ENCODE measurements at places on chromosomes 12 and 14. TPM values are rescaled to one million over a fixed set of nuclear protein-coding genes. Genes with fewer than 3 reads are reported as not detected.

- DNase-seq = no peak
These were observed 41.2 kb downstream of the SH2B3 start for GRCh38 chr12:111446631-111447570.

- DNase-seq = no peak
These were observed 79.1 kb downstream of the CHGA start for GRCh38 chr14:93002049-93002448.

- DNase-seq = no peak
These were observed 26.4 kb downstream of the DEGS2 start for GRCh38 chr14:100132903-100133510.

DNA sequence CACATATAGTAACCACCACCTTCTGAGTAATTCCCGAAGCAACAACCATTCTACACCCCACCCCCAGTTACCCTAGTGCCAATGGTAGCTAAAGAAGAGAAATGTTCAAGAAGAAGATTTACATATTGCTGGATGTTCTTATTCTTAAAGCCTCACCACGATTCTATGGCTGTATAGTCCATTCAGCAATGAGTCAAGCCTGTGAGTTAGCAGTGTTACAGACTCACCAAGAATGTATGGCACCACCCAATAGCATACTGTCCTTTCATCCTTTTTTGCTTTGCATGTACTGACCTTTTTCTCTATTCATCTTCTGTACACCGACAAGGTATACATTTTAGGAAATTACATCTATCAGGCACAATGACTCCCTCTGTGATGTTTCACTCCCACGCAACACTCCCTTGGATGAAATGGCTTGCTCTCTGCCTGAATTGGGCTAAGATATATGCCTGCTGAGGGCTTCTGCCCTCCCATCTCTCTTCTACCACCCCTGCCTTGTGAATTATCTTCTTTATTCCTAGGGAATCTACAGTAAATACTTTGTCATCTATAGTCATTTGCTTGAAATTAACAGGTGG, 945.8 kb downstream of the DIO2 start:
- no peak for DNase-seq

GRCh38 chr12:74890237-74890599, 319.4 kb downstream of the KCNC2 start:
- peak; percentile 49 for DNase-seq

- DNase-seq = peak; percentile 63
These were observed 116.7 kb downstream of the LMNTD1 start for GRCh38 chr12:25436206-25437030.

DNA sequence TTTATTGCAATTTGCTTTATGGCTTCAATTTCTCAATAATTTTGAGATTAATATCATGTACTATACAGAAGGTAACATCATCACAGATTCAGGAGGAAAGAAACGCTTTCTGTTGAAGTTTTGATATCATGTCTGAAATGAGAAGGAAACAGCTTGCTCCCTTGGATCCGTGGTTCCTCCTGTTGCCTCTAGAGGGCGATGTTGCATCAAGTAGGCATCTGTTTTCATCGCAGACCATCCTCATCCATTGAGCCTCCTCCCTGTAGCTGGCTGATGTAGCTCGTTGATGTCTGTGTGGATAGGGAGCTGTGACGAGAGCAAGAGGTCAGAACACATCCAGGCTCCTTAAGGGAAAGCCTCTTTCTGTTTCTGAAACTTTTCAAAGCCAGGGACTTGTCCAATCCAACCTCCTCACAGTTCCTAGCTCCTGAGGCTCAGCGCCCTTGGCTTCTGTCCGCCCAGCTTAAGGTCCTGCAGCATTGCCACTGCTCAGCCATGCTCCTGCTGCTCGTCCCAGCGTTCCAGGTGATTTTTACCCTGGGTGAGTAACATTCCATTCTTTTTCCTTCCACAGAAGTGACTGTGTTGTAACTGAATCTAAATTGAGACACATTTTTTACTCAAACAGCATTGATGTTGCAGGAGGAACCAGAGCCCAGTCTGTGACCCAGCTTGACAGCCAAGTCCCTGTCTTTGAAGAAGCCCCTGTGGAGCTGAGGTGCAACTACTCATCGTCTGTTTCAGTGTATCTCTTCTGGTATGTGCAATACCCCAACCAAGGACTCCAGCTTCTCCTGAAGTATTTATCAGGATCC, 304.8 kb upstream of the OR4E1 start:
- DNase-seq = peak; percentile 62

DNA sequence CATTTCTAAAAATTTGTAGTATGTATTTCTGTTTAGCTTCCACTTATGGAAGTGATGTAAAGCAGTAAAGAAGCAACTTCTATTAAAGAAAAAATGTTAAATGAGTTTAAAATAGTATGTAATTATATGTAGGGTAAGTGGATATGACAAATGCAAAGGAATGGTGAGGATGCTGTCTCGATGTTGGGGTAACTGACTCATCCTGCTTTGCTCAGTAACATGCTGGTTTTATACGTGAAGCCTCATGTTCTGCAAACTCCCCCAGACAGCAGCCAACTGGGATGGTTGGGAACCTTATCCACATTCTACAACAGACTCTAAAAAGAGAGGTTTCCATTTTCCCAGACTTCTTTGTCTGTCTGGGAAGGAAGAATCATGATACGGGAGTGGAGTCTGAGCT, 1006.4 kb upstream of the TMEM132C start:
- no peak for DNase-seq

- DNase-seq = no peak
These were observed 1.8 kb downstream of the RASSF9 start for GRCh38 chr12:85834378-85834777.

GRCh38 chr12:50859621-50860310, 17.0 kb downstream of the TMPRSS12 start:
- no peak for DNase-seq

DNA sequence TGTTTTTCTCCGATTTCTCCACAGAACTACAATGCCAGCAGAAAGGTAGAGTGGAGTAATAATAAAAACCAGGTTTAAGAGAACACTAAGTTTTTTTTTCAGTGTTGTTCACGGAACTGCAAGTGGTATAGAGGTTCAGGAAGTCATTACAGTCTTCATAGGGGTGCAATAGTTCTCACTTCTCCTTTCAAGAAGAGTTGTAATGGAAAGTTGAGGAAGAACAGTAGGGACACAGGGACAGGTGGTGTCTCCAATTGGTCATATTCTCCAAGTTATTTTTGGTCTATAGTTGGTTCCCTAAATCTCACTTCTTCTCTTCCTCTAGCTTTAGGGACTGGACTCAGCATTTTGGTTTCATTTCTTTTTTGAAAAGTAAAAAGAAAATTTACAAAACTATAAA, 894.0 kb downstream of the NRXN3 start:
- no peak for DNase-seq

DNA sequence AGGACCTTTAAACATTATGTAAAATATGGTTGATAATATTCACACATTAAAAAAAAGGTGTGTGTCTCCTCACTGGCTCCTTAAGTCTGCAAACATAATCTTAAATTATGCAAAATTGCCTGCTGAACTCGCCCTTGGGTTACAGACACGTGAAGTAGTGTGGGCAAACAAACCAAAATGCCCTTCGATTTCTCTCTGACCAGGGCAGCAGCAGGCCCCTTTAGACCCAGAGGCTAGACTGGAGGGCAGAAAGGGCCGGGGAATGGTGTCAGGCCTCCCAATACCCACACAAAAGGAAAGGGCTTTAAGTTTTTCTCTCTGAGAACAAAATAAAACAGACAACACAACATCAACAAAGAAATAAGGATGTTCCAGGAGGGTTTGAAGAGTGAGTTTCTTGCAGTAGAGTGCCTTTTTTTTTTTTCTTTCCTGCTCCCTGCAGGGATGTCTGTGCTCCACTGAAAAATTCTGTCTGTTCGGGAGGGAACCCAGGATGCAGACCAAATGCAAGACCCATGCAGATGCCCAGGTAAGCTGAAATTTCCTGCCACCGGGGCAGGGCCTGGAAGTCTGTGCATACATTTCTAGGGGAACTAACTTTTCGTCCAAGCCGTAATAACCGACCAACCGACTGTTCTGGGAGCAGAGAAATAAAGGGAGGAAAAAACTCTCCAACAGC, 1.7 kb downstream of the TBX3 start:
- DNase-seq = no peak

GRCh38 chr12:124479680-124480468, 87.5 kb downstream of the NCOR2 start:
- DNase-seq = no peak

- DNase-seq = no peak
These were observed 73.7 kb downstream of the GALNT4 start for GRCh38 chr12:89450907-89451306.

DNA sequence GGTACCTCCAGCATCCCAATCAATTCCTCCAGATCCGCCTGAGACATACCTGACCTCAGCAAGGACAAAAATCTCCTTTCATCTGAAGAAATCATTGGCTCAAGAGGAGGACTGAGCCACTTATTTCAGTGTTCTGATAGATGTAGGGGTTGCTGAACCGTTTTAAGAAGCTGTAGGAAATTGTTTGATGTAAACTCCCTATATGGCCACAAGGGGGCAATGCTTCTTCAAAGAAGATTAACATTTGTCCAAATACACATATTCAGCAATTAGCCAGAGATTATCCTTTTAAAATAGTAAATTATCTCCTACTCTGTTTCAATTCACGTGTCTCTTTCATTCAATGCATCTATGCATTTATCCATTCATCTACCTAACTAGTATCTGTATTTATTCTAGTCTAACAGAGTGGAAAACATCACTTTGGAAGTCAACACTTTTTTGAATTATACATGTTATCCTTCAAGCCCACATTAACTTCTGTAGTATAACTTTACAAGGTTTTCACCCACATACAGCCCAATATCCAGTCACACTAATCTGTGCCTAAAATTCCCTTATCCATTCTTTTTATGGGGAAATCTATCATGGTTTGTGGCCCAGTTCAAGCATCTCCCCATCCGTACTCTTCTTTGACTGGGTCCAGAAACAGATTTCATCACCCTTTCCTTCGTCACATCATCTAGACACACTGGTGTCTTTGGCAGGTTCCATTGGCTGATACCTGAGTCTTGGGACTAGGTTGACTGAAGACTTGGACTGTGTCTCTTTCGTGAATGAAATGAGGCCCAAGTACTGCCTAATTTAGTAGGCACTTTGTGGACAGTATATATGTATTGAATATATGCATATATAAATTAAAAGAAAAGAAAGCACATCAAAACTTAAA, 411.0 kb upstream of the OR4E1 start:
- DNase-seq = peak; percentile 71

- no peak for DNase-seq
These were observed 146.1 kb downstream of the METTL25 start for GRCh38 chr12:82504409-82504808.

The DLST gene
- polyA plus RNA-seq = 102 TPM

The TAS2R31 gene
- polyA plus RNA-seq = 0.28 TPM

The KCNA1 gene
- not detected for polyA plus RNA-seq

The ZCCHC8 gene
- polyA plus RNA-seq = 23.2 TPM

The PTHLH gene
- 10.9 TPM for polyA plus RNA-seq

The OAS3 gene
- 22.7 TPM for polyA plus RNA-seq

The SLC10A1 gene
- not detected for polyA plus RNA-seq

The TMEM63C gene
- polyA plus RNA-seq = 0.91 TPM

The HOXC9 gene
- polyA plus RNA-seq = 5.7 TPM

The SIX4 gene
- polyA plus RNA-seq = 2.3 TPM

The SERPINA10 gene
- 0.03 TPM for polyA plus RNA-seq
